ENCODE measurements at places on chromosomes 3 and 15.

DNA sequence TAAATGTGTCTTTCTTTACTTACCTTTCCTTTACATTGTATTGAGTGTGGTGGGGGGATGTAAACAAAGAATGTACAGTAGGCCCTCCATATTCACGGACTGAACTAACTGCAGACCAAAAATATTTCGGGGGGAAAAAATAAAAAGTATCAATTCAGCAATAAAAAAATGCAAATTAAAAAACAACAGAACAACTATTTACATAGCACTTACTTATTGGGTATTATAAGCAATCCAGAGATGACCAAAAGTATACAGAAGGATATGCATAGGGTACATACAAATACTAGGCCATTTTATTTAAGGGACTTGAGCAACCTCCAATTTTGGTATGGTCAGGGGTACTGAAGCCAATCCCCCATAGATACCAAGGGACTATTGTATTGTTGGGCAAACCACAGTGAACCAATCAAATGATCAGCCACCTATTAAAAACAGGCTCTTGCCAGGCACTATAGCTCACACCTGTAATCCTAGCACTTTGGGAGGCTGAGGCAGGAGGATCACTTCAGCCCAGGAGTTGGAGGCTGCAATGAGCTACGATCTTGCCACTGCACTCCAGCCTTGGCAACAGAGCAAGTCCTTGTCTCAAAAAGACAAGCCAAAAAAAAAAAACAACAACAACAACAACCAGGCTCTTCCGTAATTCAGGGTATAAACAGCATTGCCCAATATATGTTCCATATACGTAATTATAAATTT, 1.8 kb downstream of the VPS13C start:
- no peak for DNase-seq

DNA sequence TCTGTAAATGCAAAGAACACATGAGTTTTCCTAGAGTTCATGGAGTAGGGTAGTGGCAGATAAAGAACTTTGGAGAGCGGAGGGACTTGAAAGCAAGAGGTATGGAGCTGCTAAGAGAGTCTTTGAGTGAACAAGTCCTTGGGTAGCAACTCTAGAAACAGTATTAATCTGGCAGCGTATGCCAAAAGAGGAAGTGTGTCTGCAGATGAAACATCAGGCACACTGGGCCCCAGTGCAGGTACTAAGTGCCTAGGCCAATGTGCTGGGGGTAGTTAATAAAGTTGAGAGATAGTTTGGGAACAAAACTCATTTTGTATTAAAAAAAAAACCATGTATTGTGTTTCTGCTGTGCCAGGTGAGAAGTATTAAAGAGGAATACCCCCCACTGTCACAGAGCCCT, 223.0 kb upstream of the STRIT1 start:
- no peak for DNase-seq

DNA sequence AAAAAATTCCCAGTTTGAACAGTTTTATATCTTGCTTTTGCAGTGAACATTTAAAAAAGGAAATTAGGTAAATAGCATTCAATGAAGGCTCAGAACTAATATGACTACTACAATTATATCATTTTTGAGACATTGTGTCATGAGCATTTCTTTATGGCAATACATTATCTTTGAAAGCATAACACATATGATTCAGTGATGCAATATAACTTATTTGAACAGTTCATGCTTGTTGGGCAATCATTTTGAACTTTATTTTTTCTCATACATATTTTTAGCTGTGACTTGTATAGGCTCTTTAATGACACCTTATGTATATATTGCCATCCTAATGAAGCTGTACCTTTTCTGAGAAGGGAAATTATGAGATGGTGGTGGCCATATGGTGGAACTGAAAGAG, 828.6 kb upstream of the NR2F2 start:
- no peak for DNase-seq

- DNase-seq: no peak
Measured at GRCh38 chr3:195086885-195087284, 184.1 kb downstream of the XXYLT1 start.

GRCh38 chr3:32401126-32401525, 9.5 kb downstream of the CMTM7 start:
- DNase-seq: no peak

DNA sequence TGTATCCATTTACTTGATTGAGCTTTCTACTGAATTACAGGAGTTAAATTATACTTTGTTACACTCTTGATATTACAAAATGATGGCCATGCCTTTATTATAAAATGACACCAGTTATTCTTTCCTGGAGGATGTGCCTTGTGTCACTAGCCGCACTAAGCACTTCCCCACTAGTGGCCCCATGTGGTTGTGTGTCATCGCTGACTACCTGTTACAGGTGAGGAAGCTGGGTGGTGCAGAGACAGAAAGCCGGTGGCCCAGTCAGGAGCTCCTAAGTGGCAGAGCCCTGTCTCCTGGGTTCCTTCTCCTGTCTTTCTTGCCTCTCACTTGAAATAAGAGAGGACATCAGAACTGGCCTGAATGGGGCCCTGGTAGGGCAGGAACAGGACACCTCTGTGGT, 96.8 kb downstream of the IGF1R start:
- no peak for DNase-seq

GRCh38 chr3:152290374-152290773, 21.6 kb downstream of the MBNL1 start:
- DNase-seq: no peak

DNA sequence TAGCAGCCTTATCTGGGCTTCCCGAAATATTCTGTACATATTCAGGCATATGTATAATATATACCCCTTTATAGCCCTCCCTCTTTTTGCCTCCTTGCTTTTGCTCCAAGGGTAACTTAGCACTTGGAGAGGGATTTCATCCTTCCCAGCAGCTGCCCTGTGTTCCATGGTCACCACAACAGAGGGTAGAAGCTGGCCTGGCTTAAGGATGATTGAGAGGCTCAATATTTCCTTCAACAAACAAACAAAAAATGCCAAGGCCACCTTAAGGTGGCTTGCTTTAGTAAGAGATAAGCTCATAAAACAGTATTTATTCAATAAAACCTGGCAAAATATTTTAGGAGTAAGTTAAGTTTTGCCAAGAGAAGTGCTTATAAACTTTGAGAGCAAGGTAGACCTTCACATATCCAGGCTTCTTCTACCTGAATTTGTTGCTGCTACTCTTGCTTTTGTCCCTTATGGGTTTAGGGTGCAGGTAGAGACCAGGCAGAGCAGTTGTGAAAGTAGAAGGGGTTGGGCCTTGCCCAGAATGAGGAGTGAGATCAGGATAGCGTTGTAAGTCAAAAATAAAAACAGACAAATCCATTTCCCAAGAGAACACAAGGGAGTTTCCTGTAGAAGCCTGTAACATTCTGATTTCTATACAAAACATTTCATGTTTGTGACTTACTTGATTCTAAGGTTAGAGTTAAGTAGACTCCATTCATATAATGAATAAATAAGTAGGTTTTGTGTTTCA, 52.7 kb upstream of the ATOSA start:
- DNase-seq: no peak

GRCh38 chr3:23620638-23621015, 185.1 kb upstream of the UBE2E1 start:
- DNase-seq: no peak

- DNase-seq: peak; percentile 51
Measured at GRCh38 chr3:127673191-127674100, 694 bp downstream of the ABTB1 start.

DNA sequence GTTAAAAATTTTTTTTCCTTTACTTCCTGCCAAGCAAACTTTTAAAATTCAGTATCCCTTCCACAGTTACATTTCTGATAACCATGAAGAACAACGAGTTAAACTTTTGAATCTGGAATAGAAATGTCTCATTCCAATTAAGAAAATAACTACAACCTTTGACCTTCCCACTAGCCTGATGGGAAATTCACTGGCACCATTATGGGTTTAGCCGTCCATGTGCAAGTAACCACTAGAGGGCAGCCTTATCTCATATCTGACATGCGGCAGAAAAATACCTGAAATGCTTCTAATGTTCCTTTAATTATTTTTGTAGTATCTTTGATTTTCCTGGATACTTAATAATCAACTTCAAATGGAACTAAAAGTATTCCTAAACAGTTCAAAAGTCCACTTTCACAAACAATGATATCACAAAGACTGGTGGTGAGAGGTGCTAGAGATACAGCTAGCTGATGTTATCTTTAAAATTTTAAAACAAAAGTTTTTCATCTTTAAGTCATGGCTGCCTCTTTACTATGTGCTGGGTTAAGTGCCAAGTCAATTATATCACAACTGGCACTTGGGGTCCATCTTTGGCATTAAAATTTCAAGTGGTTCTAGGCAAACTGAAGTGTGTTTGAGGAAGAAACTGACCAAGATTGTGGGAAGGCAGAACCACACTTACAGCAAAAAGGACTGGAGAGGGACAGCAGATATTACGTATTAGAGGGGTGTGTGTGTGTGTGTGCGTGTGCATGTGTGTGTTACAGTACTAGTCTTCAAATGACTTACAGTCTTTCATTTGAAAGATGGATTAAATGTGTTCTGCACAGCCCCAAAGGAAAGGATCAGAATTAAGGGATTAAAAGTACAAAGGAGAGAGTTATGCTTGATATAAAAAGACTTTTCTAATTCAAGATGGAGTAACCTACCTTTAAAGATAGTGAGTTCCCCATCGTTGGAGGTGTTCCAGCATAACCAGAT, 107.1 kb upstream of the ICE2 start:
- peak; percentile 59 for DNase-seq
